ENCODE measurements at places on chromosomes 2 and 18. TPM values are rescaled to one million over a fixed set of nuclear protein-coding genes. Genes with fewer than 3 reads are reported as not detected.

DNA sequence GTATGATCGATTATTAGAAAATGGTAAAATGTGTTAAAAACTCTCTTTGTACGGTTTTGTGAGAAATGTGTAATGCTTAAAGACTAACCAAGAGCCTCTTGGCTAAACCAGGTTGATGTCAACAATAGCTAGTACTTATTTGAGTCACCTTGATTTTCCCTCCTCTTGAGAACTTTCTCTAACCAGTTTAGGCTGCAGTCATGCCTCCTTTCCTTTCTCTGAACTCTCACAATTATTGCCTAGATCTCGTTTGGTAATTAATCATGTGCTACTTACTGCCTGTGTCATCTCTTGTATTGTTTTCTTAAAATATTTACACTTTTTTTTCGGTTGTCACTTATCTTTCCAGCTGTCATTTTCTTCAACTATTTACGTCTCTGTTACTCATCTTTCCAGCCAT is 1.1 kb upstream of the EPC2 start:
- DNase-seq: no peak

Gene CD207
- total RNA-seq: not detected

GRCh38 chr2:207182911-207183310 is 17.2 kb upstream of the KLF7 start:
- DNase-seq: no peak

Gene FOXD4L1
- total RNA-seq: 0.19 TPM

DNA sequence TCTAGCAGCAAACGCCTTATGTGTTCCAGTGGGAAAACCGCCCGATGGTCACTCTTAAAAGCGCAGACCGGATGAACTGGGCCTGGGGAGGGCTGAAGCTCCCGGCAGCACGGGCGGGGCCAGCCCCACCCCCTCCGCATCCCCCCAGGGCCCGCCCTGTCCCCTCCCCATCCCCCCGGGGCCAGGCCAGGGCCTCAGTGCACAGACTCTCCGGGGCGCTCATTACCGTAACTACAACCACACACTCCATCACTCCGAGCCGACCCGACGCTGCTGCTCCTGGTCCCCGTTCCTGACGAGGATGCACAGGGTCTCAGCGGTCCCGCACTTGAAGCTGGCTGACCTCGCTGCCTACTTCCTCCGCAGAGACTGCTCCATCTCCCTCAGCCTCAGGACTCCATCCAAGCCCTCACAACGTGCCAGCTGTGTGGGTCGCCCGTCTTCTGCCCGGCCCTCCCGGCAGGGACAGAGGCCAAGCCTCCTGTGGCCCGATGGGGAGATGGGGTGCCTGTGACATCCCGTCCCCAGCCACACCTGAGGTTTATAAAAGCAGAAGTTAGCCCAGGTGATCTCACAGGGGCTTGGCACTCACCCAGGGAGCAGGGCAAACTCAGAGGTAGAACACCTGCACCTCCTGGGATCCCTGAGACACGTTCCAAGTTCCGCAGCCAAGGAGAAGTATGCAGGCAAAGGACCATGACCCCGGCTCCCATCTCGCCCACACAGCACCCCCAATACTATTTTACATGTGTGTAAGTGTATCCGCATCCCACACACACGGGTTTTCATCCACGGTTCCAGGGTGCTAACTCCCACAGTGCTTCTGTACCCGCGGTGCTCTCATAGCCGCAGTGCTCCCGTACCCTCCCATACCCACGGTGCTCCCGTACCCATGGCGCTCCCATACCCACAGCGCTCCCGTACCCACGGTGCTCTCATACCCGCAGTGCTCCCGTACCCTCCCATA is 36.0 kb downstream of the SLC66A2 start:
- DNase-seq: no peak

Gene PRSS56
- not detected for total RNA-seq

Gene NMUR1
- total RNA-seq: 0.49 TPM

Gene GKN1
- not detected for total RNA-seq

- DNase-seq: no peak
Measured at GRCh38 chr2:135494503-135494902, 36.5 kb downstream of the ZRANB3 start.

- no peak for DNase-seq
Measured at GRCh38 chr18:48994044-48994651, 43.4 kb upstream of the SMAD7 start.

Gene C1QL2
- not detected for total RNA-seq

Gene NT5DC4
- not detected for total RNA-seq

DNA sequence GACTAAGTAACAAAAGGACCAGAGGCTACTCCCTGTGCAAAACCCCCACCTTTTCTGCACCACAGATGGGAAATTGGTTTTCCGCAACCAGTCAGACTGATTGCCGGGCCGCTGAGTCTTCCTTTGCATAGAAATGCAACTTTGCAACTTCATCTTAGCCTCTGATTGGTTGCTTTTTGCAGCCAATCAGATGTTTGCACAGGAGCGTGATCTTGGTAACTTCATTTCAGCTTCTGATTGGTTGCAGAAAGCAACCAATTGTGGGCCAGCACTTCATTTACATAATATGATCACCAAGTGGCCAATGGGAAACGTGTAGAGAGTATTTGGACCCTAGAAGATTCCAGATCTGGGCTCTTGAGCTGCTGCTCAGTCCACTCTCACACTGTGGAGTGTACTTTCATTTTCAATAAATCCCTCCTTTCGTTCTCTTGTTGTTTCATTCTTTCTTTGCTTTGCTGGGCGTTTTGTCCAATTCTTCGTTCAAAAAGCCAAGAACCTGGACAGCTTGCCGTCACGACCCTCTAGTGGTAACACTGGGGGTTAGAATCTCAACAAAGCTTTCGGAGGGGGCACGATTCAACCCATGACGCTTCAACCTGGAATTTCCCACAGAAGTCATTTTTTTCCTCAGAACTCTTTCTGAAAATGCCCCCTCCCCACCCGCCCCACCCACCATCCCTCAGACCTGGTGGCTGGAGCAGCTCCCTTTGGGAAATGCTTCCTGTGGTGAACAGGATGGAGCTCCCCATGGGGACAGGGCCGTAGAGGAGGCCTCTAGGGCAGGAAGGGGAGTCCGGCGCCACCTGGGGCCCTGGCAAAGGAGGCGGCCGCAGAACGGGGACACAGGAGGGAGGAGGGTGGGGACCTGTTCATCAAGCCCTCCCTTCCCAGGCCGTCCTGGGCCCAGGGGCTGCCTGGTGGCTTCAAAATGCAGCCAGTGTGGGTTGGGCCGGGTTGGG is 31.8 kb upstream of the KCNF1 start:
- no peak for DNase-seq

DNA sequence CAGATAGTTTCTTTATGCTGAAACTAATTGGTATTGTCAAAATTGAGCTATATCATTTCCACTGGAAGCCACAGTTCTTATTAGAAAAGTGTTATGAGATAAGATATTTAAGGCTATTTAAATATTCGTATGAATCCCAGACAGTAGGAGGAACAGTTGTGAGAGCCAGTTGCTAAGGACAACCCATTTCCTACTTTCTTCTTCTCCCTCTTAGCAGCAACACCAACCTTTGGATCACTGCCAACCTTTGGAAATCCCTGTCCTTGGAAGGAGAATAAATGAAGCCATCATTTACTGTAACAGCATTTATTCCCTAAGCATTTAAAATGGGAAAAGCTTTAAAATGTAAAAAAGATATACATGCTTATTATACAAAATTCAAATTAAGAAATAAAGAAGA is 85.8 kb downstream of the PLCL1 start:
- no peak for DNase-seq

GRCh38 chr2:154686162-154686561 is 12.3 kb upstream of the KCNJ3 start:
- DNase-seq: no peak

DNA sequence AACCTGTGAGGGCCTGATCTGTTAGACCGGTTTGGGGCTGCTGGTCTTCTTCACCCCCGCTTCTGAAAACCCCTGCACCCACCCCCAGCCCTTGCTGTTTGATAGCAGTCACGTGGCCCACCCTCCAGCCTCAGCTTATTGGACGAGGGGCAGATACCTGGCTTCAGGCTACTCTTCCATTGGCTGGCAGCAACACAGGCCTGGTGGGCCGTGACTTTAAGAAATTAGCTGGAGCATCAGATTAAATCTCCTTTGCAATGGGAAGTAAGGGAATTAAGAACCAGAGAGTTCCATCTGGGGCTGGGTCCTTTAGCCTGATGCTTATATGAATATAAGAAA is 107.3 kb downstream of the KLHL29 start:
- no peak for DNase-seq

DNA sequence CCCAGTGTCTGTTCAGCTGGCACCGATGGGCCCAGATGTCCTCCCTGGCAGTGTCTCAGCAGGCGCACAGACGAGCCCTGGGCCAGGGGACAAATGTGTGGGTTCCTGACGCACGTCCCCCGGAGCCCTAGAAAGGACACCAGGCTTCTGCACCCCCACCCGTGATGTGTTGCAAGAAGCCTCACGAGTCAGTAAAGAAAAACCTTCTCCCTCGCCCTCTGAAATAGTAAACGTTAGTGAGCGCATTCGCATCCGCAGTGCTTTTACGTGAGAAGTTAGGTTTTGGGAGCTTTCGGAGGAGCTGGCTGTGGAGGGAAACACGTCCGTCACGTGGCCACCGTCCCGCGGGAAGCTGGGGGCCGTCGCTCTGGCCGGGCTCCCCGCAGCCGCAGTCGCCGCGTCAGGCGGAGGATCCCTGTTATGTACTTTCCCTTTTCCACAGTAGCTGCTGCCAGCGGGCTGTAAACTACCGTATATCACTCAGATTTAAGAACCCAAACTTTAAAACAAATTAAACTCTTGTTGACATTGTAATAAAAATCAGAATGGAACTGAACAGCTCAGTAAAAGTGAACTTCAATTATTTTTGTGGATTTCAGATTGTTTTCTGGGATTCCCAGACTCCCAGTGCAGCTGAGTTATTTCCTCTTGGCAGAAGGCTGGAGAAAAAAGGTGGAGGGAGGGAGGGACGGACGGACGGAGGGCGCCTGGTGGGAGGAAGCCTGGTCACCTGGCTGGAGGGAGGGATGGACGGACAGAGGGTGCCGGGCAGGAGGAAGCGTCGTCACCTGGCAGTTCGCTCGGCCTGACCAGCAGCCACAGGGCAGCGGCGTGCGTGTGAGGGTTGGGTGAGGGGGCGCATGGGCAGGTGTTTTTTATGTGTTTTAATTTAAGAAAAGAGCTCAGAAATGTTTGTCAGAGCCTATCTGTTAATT is 112.1 kb downstream of the NFATC1 start:
- peak; percentile 44 for DNase-seq

Gene MC4R
- not detected for total RNA-seq

Gene SERPINB11
- total RNA-seq: not detected

DNA sequence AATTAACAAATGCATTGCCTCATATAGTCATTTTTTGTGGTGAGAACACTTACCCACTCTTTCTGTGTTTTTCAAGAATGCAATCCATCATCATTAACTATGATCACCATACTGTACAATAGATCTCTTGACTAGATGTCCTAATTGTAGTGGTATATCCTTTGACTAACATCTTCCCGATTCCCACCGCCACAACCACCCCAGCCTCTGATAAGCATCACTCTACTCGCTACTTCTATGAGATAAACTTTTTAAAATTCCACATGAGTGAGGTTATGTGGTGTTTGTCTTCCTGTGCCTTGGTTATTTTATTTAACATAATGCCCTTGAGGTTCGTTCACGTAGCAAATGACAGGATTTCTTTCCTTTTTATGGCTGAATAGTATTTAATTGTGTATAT is 6.6 kb downstream of the VWA3B start:
- no peak for DNase-seq

- no peak for DNase-seq
Measured at GRCh38 chr18:38751898-38752297, 1186.3 kb upstream of the CELF4 start.

- DNase-seq: no peak
Measured at GRCh38 chr2:64975232-64975821, 13.9 kb upstream of the SLC1A4 start.

Gene CKAP2L
- total RNA-seq: 0.64 TPM

DNA sequence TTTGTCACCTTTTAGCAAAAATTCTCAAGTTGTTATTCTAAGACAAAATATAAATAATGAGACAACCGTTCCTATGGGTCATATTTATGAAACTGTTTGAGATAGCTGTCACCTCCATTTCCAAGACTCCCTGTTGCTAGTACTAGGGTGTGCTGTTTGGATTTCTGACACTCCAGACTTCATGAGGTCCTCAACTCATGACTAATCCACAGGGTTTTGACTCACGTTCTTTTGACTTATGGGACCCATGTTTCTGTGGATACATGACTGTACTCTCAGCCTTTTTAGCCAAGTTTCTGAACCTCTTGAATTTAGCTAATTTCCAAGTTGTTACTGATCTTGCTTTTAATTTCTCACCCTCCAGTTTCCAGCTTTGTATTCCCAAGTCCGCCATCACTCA is 178.7 kb upstream of the FAM98A start:
- no peak for DNase-seq

DNA sequence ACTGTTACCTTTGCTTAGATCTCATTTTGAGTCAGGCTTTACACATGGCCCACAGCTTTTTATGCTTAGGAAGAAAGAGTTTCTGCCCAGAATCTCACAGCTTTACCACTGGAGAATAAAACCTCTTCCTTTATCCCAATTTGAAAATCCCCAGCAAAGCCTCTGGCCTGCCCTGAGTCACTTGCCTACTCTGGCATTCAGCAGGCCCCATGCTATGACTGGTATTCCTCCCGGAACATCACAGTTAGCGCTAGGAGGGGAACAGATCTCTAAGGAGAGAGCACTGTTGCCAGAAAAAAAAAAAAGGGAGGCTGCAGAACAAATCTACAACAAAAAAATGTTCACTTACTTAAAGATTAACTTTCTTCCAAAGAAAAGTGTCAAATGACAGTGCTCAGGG is 152.9 kb upstream of the DNMT3A start:
- DNase-seq: no peak

Gene BARD1
- 3.9 TPM for total RNA-seq

- no peak for DNase-seq
Measured at GRCh38 chr2:127107622-127107999, 657 bp upstream of the BIN1 start.

Gene DNAJB2
- total RNA-seq: 63.6 TPM

DNA sequence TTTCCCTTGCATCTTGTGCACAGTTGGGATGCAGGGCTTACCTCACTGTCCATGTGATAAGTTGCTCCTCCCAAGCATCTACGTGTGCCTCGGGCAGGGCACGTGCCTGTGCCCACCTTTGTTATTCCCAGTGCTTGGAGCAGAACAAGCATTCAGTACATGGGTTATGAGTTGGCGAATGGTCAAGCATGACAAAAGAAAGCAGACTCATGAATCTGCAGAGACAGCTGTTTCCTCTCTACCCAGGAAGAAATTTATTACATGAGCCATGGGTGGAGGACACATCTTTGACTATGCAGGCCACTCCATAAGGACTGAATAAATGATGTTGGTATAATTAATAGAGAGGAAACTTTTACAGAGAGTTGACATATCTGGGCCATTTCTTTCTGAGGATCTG is 127.8 kb downstream of the TPGS2 start:
- DNase-seq: no peak

Gene RPL37A
- 2,126 TPM for total RNA-seq

DNA sequence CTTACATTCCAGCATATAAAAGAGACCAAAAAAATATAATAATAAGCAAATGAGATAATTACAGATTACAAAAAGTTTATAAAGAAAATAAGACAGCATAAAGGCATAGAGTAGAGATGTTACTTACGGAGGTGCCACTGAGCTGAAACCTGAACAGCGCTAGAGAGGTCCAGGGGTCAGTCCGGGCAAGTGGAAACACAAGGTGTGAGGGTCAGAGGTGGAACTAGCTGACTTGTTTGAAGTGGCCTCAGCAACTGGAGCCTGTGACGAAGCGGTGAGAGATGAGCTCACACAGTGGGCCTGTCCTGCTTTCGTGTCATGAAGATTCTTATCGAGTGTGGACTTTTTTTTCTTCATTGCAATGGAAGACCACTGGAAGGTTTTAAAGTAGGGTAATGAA is 288.3 kb upstream of the TANK start:
- DNase-seq: no peak

Gene HOXD10
- not detected for total RNA-seq

Gene BMP10
- total RNA-seq: not detected

All from pancreas (tissue), 10 donors.